ENCODE measurements at places on chromosomes 4 and X.

DNA sequence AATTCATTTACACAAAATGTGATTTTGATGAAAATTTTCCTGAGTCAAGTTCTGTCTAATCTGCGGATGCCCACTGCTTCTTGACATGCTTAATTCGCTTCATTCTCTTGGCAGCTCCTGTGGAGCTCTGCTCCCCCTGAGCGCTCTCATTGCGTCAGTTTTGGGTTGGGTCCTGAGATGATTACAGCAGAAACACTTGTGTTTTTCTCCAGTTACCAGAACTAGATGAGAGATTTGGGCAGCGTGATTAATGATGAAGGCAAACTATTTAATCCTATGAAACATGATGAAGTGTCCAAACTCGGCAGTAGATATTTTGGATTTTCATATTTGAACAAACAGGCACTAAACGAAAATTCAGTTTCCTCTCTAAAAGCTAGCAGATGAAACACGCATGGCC lies 4.2 kb upstream of the CXCL1 start:
- no peak overlapping the region for H3K27ac ChIP-seq
- no peaks in the 10 kb centered on the region for H3K27me3 ChIP-seq
- DNase-seq = no peak
- peaks cover 3% of the 10 kb centered on the region for H3K4me1 ChIP-seq
- H3K36me3 ChIP-seq = no peaks in the 10 kb centered on the region

DNA sequence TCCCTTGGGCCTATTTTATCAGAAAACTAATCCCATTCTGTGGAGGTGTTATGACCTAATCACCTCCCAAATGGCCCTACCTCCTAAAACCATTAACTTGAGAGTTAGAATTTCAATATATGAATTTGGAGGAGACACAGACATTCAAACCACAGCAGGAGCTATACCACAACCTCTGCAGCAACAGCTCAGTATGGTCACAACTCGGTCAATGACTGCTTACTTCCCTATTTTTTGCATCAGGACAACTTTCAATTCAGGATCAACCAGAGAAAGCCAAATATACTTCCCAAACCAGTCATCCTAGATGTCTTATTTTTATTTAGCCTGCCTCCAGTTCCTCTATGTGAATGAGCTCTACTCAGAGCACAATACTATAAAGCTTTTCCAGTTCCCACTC lies 11.3 kb upstream of the SMARCA5 start:
- no peaks in the 10 kb centered on the region for H3K27me3 ChIP-seq
- H3K27ac ChIP-seq = no peak overlapping the region
- H3K36me3 ChIP-seq = no peaks in the 10 kb centered on the region
- no peaks in the 10 kb centered on the region for H3K4me1 ChIP-seq

- no peak overlapping the region for H3K4me3 ChIP-seq
- no peaks in the 10 kb centered on the region for H3K27me3 ChIP-seq
- no peak overlapping the region for H3K27ac ChIP-seq
- H3K4me1 ChIP-seq = no peaks in the 10 kb centered on the region
Observed at GRCh38 chr4:171650543-171650942, 162.7 kb upstream of the GALNTL6 start.

GRCh38 chr4:150439451-150439933 lies 142.5 kb upstream of the MAB21L2 start:
- H3K4me3 ChIP-seq = no peak overlapping the region
- no peak for DNase-seq
- H3K4me1 ChIP-seq = no peaks in the 10 kb centered on the region
- H3K27ac ChIP-seq = no peak overlapping the region
- H3K27me3 ChIP-seq = no peaks in the 10 kb centered on the region

GRCh38 chrX:65451663-65452062 lies 82.9 kb downstream of the LAS1L start:
- no peak for DNase-seq
- H3K27ac ChIP-seq = no peak overlapping the region
- H3K4me1 ChIP-seq = no peaks in the 10 kb centered on the region
- no peaks in the 10 kb centered on the region for H3K27me3 ChIP-seq
- H3K36me3 ChIP-seq = no peaks in the 10 kb centered on the region

- H3K4me1 ChIP-seq = no peaks in the 10 kb centered on the region
- no peaks in the 10 kb centered on the region for H3K36me3 ChIP-seq
- H3K27ac ChIP-seq = peak overlapping the region; percentile 36
- H3K27me3 ChIP-seq = no peaks in the 10 kb centered on the region
- H3K4me3 ChIP-seq = no peak overlapping the region
- no peak for DNase-seq
Observed at GRCh38 chr4:40301603-40302002, 33.5 kb upstream of the CHRNA9 start.

- DNase-seq = no peak
- no peak overlapping the region for H3K27ac ChIP-seq
- H3K4me1 ChIP-seq = no peaks in the 10 kb centered on the region
- H3K27me3 ChIP-seq = no peaks in the 10 kb centered on the region
Observed at GRCh38 chr4:2182994-2183393, 58.9 kb downstream of the HAUS3 start.
